ENCODE measurements at places on chromosomes 16 and 17. TPM values are rescaled to one million over a fixed set of nuclear protein-coding genes. Genes with fewer than 3 reads are reported as not detected.

Gene SOX15
- not detected for total RNA-seq

- no peak for DNase-seq
Observed at GRCh38 chr17:14428648-14429029, 127.8 kb downstream of the HS3ST3B1 start.

DNA sequence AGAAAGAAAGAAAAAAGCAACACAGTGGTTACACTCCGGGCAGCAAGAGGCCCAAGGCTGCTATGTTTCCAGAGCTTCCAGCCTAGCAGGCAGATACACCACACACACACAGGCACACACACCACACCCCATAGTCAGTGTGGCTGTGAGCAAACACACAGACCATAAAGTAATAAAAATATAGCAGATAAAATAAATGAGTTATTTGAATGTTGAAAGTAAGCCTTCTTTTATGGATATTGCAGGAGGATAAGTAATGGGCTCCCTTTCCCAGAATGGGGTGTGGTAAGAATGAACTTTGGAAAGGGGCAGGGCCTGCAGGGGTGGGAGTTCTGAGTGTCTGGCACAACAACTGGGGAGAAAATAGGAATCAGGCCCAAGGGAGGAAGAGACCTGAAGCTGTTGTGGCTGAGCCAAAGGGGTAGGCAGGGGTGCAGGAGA lies 4.8 kb upstream of the CDK5RAP3 start:
- DNase-seq, result no peak

GRCh38 chr16:31129568-31130335 lies 5.8 kb downstream of the PRSS8 start:
- DNase-seq, result peak; percentile 87

- DNase-seq, result no peak
Observed at GRCh38 chr16:634996-635395, 1.1 kb downstream of the METTL26 start.

- no peak for DNase-seq
Observed at GRCh38 chr17:17778308-17779014, 58.3 kb downstream of the SREBF1 start.

DNA sequence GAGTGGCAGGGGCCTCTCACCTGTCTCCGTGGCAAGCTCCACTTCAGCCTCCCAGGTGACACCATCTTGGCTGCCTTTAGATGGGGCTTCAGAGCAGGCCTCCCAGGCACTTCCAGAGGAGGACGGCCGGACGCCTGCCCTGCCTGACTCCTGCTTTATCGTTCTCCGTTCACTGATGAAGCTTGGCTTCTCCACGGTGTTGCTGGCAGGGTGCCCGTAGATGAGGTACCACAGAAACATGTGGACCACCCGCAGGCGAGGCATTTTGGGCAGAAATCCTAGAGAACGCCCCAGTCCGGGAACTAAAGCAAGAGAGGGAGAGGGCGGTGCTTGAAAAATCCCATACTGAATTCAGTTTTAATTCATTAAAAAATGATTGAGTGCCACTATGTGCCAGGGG lies 54.5 kb downstream of the GTF3C1 start:
- DNase-seq, result no peak

- DNase-seq, result no peak
Observed at GRCh38 chr17:47665655-47666054, 15.9 kb downstream of the KPNB1 start.

DNA sequence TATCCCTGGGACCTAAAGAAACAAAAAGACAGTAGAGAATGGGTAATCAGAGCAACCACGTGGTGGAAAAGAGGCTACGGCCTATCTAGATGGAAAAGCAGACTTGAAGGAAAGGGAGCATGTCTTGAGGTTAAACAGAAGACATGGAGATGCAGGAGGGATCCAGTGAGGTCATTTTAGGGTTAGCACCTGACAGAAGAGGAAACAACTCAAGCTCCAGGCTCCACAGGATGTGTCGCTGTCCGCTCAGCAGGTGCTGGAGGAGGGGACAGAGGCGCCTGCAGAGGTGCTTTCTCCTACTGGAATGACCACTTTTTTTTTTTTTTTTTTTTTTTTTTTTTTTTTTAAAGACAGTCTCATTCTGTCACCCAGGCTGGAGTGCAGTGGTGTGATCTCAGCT lies 47.5 kb upstream of the CLEC3A start:
- DNase-seq, result no peak

GRCh38 chr17:63293323-63294075 lies 152.6 kb downstream of the CYB561 start:
- no peak for DNase-seq

Gene CMTM1
- total RNA-seq, result 3.8 TPM

Measured in thyroid gland (tissue), 4 donors.